ENCODE measurements at places on chromosomes 11 and 22.

DNA sequence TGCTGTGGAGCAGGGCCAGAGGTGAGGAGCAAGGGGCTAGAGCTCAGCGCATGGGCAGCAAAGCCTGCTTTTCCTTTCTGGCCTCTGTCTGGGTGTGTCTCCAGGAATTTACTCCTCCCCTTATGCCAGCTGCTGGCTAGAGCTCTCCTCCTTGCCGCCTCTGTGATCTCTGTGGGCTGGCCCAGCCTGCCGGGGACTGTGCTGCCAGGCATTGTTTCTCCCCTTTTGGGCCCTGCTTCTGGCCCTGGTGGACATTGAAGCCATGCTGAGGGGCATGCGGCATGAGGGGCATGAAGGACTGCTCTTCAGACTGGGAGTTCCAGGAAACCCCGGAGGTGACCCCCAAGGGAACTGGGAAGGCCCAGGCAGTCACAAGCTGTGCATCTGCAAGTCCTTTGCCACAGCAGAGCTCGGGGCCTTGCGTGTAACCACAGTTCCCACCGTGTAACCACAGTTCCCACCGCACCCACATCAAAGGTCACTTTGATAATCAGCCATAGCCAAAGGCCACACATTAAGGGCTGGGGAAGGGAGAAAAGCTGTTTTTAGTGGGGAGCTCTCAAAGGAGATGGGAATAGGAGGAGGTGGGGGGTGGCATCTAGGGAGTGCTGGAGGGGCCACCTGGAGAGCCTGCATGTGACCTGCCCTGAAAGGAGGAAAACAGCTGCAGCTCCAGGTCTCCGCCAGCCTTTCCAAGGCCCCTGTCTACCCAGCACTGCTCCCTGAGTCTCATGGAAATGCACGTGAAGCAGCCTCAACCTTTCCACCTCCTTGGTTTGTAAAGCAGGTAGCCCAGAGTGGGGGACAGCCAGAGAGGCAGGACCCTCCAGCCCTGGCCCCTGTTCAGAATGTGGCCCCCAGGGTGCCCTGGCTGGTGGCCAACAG, 62.3 kb downstream of the PPFIBP2 start:
- DNase-seq, result no peak

DNA sequence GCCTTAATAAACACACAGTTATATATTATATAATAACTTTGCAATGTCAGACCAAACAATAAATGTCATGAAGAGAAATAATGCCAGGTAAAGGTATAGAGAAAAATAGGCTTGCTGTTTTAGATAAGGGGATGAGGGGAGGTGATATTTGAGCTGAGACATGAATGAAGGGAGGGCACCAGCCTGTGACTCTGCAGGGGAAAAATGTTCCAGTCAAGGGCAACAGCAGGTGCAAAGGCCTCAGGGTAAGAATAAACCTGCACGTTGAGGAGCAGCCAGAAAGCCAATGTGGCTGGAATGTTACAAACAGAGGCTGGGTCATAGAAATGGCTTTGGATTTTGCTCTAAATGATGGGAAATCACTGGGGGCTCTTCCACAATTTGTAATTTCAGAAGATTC, 519.6 kb downstream of the SOX6 start:
- DNase-seq, result no peak

GRCh38 chr11:1574933-1575242, 2.8 kb upstream of the DUSP8 start:
- DNase-seq, result no peak

DNA sequence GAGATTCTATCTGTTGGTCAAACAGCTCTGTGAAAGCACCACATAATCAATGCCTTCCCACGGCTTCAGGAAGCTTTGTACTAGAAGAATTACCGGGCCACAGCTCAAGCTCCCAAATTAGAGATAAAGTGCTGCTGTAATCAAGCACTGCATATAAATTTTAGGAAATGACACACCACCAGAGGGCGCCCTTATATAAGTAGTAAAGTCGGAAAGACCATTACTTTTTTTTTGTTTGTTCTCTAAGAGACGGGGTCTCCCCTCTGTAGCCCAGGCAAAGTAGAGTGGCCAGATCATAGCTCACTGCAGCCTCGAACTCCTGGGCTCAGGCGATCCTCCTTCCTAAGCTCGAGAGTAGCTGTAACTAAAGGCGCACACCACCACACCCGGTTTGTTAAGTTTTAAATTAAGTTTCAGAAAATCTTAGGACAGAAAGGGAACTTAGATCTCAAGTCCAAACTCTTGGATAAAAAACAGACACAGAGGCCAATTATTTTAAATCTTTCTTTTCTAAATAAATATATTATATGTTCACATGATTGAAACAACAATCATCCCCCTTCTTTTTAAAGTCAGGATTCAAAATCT, 32.6 kb downstream of the PRCP start:
- DNase-seq, result peak; percentile 86

- no peak for DNase-seq
Measured at GRCh38 chr11:118892514-118892913, 8.8 kb downstream of the CXCR5 start.

- no peak for DNase-seq
Measured at GRCh38 chr11:85759915-85760314, 51.0 kb downstream of the SYTL2 start.

DNA sequence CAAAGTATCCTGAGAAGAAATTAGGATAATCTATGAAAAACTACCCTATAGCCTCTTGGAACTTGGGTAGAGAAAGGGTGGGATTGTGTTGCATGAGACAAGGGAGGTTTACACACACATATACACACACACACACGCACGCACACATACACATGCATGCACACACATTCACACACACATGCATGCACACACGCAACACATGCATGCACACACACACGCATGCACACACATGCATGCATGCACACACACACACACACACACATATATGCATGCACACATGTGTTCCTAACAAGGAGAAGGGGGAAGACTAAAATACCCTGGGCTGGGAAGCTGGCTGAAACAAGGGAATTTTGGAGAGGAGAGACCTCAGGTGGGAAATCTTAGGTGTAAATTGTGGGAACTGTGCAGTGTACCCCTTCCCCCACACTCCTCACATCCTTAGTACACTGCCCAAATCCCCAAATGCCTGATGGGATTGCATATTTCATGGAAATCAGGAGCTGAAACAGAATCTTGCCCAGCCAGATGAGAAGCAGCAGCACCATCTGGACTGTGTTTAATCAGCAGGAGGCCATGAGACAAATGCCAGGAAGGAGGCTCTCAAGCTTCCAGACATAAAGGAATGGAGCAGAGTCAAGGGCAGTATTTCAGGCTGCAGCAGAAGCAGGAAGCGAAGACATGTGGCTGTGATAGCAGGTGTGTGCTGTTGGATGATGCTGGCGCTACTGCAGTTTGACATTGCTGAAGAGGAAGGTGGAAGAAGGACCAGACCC, 14.6 kb upstream of the POLD3 start:
- peak; percentile 53 for DNase-seq

DNA sequence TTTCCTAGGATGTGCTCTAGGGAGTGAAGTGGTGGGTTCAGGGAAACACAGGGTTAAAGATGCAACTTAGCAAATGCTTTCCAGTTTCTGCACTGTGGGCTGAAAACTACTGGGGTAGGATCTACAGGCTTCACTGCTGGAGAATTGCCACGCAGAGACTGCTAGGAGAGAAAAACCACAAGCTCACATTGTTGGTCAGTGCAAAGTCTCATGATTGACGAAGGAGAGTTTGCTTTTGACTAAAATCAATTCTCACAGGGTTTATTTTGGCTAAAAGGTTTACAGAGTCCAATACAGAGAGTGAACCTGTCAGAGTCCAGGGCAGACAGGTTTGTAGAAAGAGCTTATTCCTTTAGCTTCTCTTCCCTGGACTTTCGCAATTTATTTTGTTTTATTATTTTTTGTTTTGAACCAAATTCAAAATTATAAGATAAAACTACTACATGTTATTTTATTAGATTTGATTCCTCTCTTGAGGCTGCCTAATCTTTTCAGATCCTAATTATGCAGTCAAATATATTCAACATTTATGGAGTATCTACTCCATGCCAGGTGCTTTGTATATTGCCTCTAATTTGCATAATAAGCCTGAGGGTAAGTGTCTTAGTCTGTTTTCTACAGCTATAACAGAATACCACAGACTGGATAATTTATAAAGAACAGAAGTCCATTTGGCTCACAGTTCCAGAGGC, 64.7 kb downstream of the MTNR1B start:
- DNase-seq, result no peak

DNA sequence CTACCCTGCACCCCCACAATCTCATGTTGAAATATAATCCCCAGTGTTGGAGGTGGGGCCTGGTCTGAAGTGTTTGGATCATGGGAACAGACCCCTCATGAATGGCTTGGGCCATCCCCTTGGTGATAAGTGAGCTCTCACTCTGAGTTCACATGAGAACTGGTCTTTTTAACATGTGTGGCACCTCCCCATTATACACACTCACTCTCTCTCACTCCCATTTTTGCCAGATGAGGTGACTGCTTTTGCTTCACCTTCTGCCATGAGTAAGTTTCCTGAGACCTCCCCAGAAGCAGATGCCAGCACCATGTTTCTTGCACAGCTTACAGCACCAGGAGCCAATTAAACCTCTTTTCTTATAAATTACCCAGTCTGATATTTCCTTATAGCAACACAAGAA, 32.1 kb upstream of the DRD2 start:
- no peak for DNase-seq

DNA sequence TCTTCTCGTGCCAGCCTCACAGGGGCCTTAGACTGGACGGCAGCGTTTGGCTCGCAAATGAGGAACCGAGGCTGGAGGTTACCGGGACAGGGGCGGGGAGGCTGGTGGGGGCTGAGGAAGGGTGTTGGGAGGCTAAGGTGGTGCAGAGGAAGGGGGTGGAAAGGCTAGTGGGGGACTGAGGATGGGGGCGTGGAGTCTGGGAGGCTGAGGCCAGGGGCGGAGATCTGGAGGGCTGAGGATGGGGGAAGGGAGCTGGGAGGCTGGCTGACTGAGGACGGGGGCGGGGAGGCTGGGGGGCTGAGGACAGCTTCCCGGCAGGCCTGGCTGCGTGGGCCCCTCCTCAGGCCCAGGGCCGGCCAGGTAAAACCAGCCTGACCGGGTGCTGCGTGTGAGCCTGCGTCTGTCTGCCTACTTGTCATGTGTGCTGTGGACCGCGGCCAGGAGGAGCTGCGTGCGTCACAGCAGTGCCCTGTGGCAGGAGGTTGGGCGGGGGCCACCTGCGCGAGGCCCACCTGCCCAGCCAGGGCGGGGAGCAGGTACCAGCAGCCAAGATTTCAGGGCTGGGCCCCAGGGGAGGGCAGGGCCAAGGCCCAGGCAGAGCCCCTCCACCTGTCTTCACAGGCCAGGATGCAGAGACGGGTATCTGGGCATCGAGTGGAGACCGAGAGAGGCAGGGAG, 9.4 kb upstream of the PIM3 start:
- no peak for DNase-seq

DNA sequence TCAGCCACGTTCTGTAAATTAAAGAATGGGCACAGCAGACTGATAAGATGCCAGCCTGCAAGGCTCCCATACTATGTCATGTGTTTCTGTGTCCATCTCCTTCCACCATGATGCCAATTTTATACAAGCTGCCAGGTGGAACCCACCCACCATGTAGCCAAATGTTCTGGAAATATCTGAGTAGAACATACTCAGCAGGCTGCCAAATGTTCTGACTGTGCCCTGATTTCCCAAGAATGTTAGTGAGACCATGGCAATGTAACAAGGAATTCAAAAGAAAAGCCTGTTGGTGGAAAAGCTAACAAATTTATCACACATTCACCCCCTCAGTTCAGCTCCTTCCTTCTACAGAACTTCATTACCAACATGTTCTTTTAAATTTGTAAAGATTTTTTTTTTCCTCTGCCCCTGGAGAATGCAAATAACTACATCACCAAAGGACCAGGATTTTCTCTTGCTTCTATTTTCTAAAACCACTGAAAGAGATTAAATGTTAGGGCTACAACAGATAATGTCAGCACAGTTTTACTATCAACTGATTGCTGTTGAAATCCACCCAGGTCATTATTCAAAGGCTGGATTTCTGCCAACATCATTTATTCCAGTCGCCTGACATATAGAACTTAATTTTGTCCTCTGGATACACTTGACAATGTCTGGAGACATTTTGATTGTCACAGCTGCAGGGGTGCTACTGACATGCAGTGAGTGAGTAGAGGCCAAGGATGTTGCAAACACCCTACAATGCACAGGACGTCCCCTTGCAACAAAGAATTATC, 3.1 kb downstream of the DMC1 start:
- no peak for DNase-seq

DNA sequence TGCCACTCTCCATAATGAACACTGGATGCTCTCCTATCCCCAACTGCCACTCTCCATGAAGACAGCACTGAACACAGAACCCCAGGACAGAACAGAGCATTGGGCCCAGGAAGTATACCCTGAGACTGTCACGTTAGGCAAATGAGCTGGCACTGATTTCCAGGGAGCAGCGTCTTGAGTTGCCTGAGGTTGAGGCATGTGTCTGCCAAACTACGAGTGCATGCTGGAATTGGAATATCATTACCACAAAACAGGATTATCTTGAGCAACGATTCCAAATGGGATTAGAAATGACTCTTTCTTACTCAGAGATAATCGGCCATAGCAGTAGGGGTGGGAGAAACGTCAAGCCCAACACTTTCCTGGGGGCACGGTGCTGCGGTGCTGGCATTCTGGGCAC, 39.9 kb downstream of the CLPB start:
- no peak for DNase-seq

DNA sequence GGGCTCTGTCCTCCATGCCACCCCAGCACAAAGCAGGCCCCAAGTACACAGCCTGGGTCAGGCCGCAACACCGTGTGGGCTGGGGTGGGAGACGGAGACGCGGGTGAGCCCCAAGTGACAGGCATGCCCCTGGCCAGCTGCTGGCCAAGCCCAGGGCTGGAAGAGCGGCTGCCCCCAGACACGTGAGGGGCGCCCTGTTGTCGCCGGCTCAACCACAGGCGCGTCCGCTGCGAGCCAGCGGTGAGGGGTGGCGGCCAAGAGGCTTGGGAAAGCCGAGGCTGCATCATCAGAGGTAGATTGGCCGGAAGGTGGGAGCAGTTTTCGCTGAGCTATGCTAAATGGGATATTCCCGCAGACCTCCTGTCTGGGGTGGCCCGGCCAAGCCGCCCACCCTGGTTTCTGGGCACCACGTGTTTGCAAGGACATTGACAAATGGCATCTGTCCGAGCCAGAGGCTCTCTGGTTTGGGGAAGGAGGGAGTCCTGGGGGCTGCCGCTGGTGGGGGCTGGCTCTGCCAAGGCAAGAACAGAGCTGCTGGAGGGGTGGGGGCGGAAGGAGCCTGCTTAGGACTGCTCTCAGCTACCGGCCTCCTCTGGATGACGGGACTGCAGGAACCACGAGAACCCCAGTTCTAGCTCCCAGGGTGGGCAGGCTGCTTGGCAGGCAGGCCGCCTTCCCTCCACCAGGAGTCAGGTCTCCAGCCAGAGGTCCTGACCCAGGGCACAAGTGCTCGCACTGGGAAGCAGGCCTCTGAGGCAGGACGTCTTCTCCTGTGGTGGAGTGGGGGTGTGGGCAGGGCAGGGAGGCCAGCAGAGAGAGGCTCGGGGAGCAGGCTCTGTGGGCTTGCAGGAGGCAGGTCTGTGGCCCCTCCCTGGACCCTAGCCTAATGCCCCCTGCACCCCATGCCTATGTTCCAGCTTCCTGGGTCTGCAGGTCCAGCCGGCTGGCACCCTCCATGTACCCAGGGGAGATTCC, 552 bp downstream of the PRR33 start:
- no peak for DNase-seq

- DNase-seq, result no peak
Measured at GRCh38 chr11:65221026-65221425, 39.3 kb downstream of the CAPN1 start.
